Coronary artery (tissue), 2 donors: ENCODE measurements at places on chromosomes 6 and 20.

GRCh38 chr6:55758156-55758937 is 117.0 kb downstream of the BMP5 start:
- no peak for DNase-seq

DNA sequence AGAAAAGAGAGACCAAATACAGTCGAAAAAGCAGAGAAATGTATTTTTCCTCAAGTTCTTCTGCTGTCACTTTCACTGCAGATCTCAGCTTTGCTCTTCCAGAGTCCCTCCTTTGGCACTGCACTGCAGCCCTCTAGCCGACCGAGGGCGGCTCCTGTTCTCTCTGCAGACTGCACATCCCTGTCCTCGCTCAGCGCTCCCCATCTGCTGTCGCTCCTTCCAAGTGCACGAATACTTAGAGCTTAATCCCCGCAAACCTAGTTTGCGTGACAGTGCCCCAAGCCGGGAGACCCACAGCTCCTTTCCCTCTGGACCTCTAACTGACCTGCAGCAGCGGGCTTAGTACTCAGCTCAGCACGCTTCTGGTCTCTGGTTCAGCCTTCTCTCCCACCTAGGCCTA is 15.2 kb downstream of the RPP21 start:
- DNase-seq = no peak

GRCh38 chr6:161815965-161816364 is 542.1 kb upstream of the AGPAT4 start:
- no peak for DNase-seq

- DNase-seq = no peak
Observed at GRCh38 chr6:166474721-166475565, 92.2 kb upstream of the MPC1 start.

- peak; percentile 64 for DNase-seq
Observed at GRCh38 chr20:24753130-24753529, 195.9 kb upstream of the CST7 start.

- no peak for DNase-seq
Observed at GRCh38 chr6:89360415-89360999, 8.0 kb upstream of the UBE2J1 start.

DNA sequence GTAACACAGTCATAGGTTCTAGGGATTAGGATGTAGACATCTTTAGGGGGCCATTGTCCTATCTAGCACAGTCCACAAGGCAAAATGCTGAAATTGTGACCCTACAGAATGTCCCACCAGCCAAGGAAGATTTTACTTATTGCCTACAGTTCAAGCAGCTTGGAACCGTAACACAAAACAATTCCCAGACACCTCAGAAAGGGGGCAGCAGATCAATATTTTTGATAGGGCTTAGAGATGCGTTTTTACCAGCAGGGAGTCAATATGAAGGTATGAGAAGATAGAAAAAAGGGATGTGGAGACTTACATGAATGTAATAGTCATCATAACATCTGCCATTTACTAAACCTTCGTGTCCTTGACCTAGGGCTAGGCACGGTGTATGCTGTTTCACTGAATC is 81.0 kb downstream of the TMEM170B start:
- no peak for DNase-seq

- no peak for DNase-seq
Observed at GRCh38 chr6:155143029-155143577, 120.7 kb upstream of the CLDN20 start.

- no peak for DNase-seq
Observed at GRCh38 chr6:81307651-81308214, 444.7 kb downstream of the TENT5A start.

DNA sequence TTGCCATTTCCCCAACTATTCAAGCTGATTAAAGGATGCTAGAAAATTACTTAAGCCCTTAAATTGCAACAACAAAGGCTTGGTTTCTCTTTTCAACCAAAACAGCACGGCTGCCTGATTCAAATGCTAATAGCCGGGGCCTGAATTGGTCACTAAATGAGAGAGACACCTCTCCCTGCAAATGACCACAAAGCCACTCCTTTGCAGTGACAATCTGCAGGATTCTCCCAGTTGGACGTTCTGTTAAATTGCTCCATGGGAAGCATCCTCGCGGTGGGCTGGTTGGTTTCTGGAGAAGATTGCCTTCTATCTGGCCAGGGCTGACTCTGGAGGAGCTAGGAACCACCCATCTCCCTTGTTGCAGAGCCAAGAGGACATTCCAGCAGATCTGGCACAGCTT is 29.7 kb upstream of the TBXT start:
- no peak for DNase-seq

GRCh38 chr6:105711216-105711615 is 308.3 kb upstream of the PREP start:
- no peak for DNase-seq

- DNase-seq = no peak
Observed at GRCh38 chr20:54292185-54292584, 84.3 kb downstream of the PFDN4 start.

DNA sequence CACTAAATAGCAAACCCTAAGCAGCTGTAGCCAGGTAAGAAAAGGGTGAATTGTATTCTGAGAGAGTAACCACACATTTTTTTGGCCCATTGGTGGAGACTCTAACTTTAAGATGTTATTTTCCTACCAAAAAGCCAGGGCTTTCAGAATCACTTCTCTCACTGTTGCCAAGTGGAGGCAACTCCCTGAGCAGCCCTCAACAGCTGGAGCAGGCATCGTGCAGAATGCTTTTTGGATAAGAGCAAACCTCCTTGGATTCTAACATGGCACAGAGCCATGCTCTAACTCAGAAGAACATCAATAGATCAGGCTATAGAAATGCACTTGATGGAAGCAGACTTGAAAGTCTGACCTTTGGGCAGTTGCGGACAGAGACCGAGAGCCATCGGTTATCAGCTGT is 722.2 kb upstream of the CHD6 start:
- DNase-seq = no peak

DNA sequence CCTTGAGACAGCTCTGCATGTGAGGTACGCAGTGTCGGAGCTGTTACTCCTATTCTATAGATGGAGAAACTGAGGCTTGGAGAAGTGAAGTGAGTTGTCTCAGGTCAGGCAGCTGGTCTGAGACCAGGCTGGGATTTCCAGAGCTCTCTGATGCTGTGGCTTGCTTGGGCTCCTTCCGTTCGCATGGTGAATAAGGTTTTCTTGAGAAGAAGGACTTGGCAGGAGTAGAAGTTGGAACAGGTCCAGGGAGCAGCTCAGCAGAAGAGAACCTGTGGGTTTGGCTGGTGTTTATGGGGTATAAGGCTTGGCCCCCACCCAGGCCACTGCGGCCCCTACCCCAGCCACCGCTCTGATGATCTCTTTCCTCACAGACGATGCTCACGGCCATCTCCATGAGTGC is 7.4 kb downstream of the SLC12A5 start:
- DNase-seq = no peak

DNA sequence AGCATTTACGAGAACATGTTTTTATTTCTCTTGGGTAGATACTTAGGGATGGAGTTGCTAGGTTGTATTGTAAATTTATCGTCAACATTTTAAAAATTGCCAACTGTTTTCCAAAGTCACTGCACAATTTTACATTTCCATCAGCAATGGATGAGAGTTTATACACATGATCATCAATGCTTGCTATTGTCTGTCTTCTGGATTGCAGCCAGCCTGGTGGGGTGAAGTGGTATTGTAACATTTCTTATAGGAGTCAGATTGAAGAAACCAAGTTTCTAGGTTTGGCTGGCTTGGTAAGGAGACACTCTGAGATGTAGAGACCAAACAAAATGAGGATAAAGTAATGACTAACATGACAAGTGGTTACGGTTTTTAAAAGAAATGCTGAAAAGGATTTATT is 57.1 kb upstream of the HDDC2 start:
- DNase-seq = no peak

DNA sequence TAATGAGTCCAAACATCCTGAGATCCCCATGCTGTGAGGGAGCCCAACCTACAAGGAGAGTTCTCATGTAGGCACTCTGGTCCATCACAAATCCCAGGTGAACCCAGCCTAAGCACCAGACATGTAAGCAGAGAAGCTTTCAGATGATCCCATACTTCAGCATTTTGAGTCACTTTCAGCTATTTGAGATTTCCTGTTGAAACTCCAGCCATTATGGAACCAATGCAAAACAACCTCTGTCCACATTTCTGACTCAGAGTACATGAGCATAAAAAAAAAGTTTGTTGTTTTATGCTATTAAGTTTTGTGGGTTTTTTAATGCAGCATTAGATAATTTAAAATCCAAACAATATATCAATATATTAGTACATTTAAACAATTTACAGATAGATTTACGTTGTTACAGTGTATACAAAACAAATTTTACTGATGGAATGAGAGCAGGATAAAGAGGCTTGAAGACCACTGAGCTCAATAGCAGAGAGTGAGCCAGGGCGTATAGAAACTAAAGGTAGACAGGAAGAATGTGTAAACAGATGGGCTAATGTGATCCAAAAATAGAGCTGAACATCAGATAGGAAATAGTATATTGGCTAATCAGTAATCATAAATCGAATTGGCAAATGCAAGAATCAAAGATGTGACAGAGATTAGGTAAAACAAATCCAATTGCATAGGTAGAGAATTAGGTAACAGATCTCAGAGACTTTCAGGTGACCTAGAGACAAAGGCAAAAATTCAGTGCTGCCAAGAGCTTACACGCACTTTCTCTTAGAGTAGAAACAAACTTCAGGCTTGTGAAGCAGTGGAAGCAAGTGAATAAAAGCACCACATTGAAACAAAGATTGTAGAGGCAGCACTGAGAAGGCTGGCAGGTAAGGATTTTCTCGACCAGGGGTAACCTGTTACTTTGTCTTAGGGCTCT is 36.2 kb upstream of the PLCB1 start:
- no peak for DNase-seq

DNA sequence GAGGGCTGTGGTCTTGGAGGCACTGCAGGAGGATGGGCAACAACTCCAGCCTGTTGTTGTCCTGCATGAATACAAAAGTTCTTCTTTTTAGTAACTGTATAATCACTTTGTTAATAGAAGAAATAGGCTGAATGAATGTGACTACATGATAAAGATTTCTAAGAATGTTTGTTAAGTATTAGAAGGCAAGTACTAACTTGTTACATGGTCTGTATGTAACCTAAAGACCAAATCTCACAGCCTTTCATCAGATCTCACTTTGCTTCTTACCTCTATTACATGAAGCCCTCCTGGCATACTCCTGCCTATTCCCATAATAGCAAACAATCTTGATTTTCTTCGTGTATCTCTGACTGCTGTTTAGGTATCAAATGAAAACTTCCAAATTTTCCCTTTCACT is 73.4 kb downstream of the REPS1 start:
- no peak for DNase-seq

GRCh38 chr6:105794239-105794638 is 291.9 kb upstream of the PRDM1 start:
- DNase-seq = no peak

GRCh38 chr6:104625536-104625935 is 234.2 kb downstream of the HACE1 start:
- DNase-seq = no peak

GRCh38 chr20:20733943-20734342 is 21.5 kb upstream of the RALGAPA2 start:
- no peak for DNase-seq

- no peak for DNase-seq
Observed at GRCh38 chr6:118876814-118877213, 17.1 kb upstream of the ASF1A start.

DNA sequence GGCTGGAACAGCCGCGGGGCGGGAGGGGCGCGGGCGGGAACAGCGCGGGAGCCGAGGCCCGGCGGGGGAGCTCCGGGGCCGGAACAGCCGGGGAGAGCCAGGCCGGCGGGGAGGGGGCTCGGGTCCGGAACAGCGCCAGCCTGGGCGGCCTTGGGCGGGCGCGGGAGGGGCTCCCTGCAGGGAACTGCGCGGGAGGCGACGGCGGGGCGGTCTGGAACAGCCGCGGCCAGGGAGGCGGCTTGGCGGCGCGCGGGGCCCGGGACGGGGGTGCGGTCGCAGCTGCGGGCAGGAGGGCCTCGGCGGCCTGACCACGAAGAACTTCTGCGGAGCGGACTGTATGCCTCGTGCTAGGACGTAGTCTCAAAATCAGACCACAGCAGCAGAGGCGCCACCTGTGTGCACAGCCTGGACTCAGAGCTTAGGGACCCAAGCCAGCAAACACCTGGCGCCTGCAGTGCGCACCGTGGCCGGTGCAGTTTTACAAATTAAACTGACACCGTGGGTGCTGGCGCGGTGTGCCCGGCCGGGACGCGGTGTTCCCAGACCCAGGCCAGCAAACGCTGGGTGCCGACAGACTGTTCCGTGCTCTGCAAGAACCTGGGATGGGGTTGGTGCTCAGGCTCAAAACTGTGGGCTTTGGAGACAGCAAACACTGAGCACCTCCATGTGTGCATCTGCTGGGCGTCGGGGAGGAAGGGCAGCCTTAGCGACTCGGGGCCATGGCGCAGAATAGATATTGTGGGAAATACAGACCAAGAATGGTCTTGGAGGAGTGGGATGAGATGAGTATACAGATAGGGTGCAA is 572 bp downstream of the ZNF341 start:
- DNase-seq = no peak

DNA sequence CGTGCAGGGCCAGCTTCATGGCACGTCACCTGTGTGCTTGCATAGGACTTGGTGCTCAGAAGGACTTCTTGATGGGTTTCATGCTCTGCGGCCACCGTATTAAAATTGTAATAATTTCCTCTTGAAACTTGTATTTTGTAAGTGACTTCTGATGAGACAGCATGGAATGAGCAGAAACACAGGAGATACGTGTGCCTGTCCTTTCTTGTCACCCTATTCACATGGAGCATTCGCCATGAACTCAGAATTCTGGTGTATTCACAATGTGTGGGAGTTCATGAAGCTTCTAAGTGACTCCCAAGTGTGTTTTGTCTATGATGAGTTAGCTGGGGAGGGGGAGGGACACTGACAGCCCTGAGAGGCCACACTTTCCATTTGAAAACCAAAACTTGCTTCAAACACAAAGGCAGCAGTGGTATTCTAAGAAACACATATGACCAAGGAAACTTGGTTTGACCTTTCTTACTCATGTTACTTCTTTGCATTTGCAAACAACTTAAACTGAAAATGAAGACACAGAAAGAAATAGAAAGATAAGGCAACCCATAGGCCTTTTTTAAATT is 92.1 kb upstream of the NEDD9 start:
- no peak for DNase-seq

GRCh38 chr6:23659125-23659524 is 466.9 kb upstream of the NRSN1 start:
- DNase-seq = no peak

- DNase-seq = no peak
Observed at GRCh38 chr20:32581839-32582658, 3.1 kb downstream of the NOL4L start.

DNA sequence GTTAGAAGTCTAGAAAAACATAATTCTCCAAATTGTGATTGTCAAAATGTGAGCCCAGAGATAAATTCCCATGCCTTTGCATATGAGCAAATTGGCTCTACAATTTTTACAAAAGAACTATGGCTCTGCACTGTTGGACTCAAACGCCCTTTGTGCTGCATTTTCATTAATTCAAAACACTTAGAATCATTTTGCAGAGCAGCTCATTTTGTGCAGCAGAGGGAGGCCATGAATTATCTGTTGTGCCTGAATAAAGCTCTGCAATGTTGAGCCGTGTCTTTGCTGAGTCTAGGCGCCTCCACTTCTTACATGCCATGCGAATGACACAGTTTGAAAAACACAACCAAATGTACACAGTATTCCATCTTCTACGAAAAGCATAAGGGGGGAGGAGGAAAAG is 230.2 kb downstream of the PRKN start:
- no peak for DNase-seq
